Activated CD4-positive, alpha-beta T cell treated with anti-CD3 and anti-CD28 coated beads, Interleukin-2, Interleukin-6, amounts not matched to agents 100 ng/mL and 50 ng/mL, durations not matched to agents 16 hours and 8 hours (primary cell): ENCODE measurements at places on chromosomes 1 and 21.
A peak's percentile ranks its signal among the peaks of the same experiment; 100 is the strongest.

DNA sequence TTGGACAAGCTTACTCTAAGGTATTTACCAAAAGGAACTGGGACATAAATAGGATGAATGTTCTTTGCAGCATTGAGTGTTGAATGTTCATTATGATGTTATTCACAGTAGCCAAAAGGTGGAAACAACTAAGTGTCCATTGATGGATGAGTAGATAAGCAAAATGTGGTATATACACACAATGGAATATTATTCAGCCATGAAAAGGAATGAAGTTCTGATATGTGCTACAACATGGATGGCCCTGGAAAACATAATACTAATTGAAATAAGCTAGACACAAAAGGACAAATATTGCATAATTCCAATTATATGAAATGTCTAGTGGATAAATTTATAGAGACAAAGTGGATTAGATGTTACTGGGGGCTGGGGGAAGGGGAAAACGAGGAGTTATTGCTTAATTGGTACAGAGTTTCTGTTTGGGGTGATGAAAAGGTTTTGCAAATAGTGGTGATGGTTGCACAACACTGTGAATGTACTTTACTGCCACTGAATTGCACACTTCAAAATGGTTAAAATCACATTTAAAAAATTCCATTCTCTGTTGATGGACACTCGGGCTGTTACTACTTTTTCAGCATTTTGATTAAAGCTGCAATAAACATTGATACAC lies 2.9 kb downstream of the MTARC1 start:
- no peak for DNase-seq

GRCh38 chr1:200909757-200910239 lies 15.1 kb downstream of the INAVA start:
- DNase-seq: no peak

GRCh38 chr1:211920141-211920572 lies 89.6 kb upstream of the LPGAT1 start:
- no peak for DNase-seq

DNA sequence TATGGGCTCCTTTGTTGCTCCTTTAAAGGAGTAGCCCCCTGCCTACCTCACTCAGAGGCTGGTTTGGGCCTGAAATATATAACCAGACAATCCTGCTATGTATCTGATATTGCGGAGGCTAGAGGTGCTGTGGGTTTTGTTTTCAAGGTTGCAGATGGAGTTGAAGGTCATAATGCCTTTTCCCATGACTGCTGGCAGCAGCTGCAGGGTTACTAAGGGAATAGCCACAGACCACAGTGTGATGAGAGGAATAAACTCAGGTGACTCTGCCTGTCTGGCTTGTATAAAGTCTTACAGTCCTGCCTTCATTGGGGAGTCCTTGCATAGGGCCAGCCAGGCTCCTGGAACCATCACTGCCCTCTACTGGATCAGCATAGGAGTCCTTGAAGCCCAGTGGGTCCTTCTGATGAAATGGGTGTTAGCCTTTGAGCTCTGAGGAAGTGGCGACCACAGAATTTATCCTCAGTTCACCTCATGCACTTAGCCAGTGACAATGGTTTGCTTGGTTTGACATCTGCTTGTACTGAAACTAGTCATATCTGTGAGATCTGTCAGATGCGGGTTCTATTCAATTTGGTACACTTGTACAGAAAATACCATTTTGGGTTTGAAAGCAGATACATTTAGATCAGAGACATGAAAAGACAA lies 174.4 kb upstream of the HMCN1 start:
- DNase-seq: peak; percentile 87

- DNase-seq: peak; percentile 22
Observed at GRCh38 chr1:160342526-160342925, 524 bp downstream of the COPA start.

DNA sequence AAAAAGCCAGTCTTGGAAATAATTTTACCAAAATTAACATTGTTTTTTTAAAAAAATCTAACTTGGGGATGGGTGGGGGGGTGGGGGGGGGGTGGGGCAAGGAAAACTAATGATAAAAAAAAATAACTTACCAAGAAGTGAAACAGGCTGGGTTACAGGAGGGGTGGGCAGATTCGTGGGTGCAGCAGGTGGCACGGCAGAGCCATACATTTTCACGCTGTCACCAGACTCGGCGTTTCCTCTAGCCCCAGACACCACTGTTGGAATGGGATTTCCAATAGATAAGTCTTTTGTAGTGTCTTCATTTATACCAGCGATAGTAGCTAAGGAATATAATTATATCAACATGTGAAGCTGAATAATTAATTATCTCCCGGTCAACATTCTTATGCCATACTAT lies 25.4 kb downstream of the SOD1 start:
- DNase-seq: no peak
